ENCODE measurements at places on chromosomes 16 and 17. TPM values are rescaled to one million over a fixed set of nuclear protein-coding genes. Genes with fewer than 3 reads are reported as not detected.

ATP2A1 gene
- 0.77 TPM for total RNA-seq

LRRC37A2 gene
- 9.1 TPM for total RNA-seq

CACNG3 gene
- not detected for total RNA-seq

TM4SF5 gene
- not detected for total RNA-seq

KRTAP1-1 gene
- not detected for total RNA-seq

SLC12A3 gene
- not detected for total RNA-seq

DHX38 gene
- 109 TPM for total RNA-seq

CCL3 gene
- 0.78 TPM for total RNA-seq

C1QL1 gene
- not detected for total RNA-seq

TNFRSF13B gene
- not detected for total RNA-seq

CDH3 gene
- 0.22 TPM for total RNA-seq

LGALS3BP gene
- 41.0 TPM for total RNA-seq

SLC5A10 gene
- not detected for total RNA-seq

SULT1A1 gene
- total RNA-seq, result 13.8 TPM

TMEM88 gene
- 29.6 TPM for total RNA-seq
